ENCODE measurements at places on chromosomes 1 and 21. TPM values are rescaled to one million over a fixed set of nuclear protein-coding genes. Genes with fewer than 3 reads are reported as not detected.

DNA sequence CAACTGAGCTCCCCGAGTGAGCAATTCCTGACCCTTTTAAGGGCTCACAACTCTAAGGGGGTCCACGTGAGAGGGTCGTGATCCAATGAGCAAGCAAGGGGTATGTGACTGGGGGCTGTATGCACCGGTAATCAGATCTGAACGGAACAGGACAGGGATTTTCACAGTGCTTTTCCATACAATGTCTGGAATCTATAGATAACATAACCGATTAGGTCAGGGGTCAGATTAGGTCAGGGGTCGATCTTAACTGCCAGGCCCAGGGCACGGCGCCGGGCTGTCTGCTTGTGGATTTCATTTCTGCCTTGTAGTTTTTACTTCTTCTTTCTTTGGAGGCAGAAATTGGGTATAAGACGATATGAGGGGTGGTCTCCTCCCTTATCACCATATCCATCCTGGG, 30.7 kb upstream of the OPRD1 start:
- no peak for DNase-seq

GRCh38 chr1:212634252-212634651, 25.7 kb downstream of the ATF3 start:
- DNase-seq = no peak

LCE1D gene
- total RNA-seq = not detected

DNA sequence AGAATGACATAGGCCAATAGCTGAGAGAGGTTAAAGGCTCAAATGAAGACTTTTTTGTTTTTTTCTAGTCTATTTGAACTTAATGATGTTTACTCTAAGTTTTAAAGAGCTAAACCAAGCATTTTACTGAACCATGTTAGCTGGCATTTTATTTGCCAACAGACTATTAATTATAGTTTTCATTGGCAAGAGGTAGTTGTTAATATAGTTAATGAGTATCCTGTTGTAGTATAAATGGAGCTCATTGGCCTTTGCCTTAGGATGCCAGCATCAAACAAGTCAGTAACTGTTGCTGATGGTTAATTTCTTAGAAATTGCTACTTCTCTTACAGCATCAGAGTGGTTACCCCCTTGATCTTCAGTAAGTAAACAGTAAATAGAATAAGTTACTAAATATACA, 339.0 kb upstream of the B3GALT2 start:
- no peak for DNase-seq

SLC44A3 gene
- total RNA-seq = 95.5 TPM

DNA sequence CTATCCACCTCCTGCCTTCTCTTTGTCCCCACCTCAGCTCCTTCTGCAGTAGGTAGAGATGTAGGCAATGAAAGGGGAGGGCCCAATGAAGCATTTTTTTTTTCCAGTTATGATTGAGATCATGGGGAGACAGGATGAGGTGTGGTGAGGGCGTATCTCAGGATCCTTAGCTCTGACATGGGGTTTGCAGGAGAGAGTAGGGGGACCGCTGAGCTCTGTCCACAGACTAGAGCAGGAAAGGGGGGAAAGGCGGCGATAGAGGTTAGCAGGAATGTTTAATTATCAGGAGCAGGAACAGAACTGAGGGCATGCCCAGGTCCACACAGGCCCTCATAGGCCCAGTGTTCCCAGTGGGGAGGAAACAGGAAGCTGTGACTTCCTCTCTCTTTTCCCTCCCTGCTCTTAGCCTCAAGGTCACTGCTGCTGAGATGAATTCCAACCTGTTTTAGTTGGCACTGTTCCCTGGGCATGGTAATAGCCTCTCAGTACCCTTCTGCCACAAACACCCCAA, 901 bp upstream of the RXFP4 start:
- DNase-seq = peak; percentile 46

DNA sequence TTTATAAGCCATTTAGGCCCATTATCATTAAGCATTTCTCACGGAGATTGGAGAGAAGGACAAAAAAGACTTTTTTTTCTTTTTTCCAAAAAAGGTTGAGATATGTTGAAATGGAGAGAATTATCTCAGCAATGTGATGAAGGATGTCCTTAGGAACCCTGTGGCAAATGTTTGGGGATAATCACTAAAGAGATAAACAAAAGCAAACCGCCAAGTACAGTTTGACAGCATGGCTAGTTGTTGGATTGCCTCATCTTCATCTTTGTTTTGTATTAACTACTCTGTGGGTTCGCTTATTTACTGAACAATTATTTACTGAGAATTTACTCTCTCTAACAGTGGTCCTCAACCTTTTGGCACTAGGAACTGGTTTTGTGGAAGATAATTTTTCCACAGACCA, 97.4 kb upstream of the HP1BP3 start:
- no peak for DNase-seq

PLPPR4 gene
- total RNA-seq = 0.20 TPM

DNA sequence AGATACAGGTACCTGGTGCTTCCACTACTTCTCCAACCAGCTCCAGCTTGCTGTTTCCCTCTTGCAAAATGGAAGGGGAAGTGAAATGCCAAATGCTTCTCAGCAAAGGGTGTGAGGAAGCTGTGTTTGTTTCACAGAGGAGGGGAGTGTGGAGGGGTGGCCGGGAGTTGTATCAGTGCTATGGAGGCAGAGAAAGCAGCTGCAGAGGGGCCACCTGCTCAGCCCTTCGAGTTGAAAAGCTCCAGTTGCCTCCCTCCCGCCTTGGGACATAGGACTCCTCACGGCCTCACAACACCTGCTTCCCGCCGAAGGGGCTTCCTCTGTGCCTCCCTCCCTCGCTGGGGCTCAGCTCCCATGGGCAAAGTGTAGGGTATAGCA, 12.1 kb upstream of the LINGO4 start:
- DNase-seq = no peak

F3 gene
- 44.4 TPM for total RNA-seq

DNA sequence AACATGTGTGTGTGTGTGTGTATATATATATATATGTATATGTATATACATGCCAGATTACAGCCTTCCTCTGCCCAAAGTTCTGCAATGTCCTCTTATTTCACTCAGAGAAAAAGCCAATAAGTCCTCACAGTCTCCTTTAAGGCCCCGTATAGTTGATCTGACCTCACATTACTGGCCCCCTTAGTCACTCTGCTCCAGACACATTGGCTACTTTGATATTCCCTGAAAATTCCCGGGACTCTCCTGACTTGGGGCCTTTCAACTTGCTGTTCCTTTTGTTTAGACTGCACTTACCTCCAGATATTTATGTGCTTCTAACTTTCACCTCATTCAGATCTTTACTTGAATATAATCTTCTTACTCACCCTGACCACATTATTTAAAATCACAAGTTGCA, 4.2 kb upstream of the BSDC1 start:
- DNase-seq = no peak

Measured in left colon (tissue), 2 donors.